ENCODE measurements at places on chromosomes 16 and 17.

DNA sequence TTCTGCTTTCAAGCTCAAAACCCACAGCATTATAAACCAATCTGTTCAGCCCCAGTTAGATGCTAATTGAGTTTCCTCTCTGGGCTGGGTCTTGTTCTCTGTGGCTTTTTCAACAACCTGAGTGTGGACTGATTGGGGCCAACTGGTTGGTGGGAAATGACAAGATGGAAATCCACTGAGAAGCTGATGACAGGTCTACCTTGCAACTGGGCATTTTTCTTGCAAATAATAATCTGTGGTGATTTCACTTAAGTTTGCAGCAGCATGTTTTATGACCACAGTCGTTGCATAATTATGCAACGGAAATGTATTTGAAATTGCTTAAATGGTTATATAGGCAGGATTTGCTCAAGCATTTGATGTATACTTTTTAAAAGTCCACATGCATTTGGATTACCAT, 69.9 kb downstream of the AKAP1 start:
- no peak for DNase-seq

DNA sequence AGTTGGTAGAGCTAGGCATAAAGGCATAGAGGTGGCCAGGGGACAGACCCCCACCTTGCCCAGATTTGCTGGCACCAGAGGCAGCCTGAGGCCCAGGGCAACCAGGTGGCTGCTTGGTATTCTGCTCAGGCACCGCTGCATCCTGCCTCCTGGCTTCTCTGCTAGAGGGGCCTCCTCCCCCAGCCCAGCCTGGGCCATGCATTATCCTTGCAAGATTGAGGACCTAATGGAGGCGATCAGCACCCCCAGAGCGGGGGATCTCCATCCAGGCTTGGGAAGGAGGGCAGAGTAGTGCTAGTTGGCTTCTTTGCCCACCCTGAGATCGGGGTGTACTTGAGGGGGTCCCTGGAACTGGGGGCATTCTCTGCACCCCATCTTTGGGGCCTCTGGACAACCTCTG, 23.8 kb downstream of the CDK5RAP3 start:
- no peak for DNase-seq

GRCh38 chr16:10322723-10323527, 62.9 kb upstream of the ATF7IP2 start:
- no peak for DNase-seq

DNA sequence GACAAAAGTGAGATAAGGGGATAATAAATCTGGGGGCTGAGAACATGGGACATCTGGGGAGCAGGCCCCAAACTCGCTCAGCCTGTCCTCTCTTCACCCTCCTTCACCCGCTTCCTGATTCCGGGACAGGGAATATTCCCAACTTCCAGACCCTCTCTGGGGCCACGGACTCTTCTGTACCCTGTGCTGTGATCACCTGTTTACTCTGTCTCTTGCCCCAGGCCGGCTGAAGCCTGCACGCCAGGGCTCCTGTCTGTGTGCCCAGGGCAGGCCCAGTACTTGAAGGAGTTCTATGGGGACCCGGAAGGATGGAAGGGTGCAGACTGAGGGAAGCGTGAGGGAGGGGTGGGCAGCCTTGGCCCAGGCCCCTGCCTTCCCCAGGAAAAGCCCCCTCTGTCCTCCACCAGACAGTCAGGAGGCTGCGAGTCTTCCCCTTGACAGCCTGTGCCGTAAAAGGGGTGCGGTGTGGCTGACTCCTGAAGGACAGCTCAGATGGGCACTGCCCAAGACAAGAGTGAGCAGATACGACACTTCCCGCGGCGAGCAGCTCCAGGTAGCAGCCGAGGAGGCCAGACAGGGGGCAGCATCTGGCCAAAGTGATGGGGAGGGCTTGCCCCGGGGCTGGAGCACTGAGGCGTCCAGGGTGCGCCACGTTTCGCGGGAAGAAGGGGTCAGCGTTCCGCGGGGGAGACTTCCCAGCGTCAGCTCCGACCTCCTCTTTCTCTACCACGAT, 1.0 kb upstream of the CCNF start:
- DNase-seq = no peak

- no peak for DNase-seq
Observed at GRCh38 chr17:51014129-51014528, 106.5 kb downstream of the SPAG9 start.

DNA sequence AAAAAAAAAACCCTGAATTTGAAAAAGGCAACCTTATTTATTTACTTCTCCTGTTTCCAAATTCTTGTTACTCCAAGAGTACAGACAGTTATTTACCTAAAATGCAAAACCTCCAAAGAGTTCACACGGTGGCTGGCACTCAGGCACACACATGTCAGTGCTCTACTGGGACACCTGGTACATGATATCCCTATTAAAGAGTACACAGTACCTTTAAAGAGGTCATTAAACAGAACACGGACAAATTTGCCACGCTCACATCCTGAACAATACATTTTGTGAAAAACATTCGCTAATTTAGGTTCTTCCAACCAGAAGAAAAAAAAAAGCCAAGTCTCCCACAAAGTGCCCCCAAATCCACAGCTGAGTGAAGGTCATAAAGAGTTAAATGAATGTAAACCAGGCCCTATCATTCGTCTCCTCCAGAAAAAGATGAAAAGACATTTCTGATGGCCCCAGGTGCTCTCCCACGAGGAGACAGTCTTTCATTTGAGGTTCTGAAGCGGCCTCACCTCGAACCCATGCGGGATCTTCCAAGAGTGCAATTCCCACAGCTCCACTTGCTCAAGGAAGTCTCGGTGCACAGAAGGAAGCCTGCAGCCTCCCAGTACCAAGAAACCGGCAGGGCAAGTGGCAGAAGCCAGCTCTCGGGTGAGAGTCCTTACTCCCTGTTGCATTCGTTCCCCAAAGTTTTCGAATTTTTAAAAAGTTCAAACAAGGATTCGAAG, 993 bp downstream of the ERN1 start:
- DNase-seq = no peak

All from AG09319 (cell line).